ENCODE measurements at places on chromosomes 2 and 18. TPM values are rescaled to one million over a fixed set of nuclear protein-coding genes. Genes with fewer than 3 reads are reported as not detected.

Gene IL36B
- total RNA-seq, result not detected

DNA sequence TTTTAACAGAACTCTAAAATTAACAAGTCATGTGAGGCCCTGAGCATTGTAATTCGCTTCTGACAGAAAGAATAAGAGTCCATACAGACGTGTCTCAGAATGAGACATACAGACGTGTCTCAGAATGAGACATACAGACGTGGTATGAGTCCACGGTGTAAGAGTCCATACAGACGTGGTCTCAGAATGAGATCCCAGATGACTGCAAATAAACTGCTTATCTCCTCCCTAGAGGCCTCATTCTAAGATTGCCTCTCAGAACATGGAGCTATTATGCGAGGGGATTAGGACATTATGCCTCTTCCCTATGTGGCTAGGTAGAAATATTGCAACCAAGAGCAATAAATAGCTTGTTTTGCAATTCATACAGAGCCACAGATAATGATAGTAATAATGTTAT, 63.9 kb downstream of the NEB start:
- no peak for DNase-seq

Gene PKDCC
- total RNA-seq, result 83.9 TPM

GRCh38 chr2:42914314-42914713, 121.9 kb upstream of the HAAO start:
- DNase-seq, result no peak

Gene C2orf78
- total RNA-seq, result not detected

DNA sequence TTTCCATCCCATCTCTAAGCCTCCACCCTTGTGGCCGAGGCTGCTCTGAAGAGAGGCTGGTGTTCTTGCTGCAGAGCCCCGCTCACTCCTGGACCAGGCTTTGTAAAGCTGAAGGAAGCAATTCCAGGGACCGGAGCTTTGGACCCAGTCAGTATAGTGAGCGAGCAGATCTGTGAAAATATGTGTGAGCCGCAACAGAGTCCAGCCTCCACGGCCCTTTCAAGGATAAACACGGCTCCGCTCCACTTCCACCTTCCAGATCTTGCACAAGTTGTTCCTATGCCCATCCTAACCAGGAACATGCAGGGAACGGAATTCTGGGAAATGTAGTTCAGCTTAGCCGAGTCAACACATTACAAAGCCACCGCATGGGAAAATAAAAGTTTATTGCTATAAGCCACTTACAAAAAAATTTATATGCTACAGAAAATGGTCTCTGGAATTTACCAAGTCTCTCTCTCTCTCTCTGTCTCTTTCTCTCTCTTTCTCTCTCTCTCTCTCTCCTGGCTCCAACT, 151.7 kb upstream of the ZNF521 start:
- DNase-seq, result peak; percentile 6

DNA sequence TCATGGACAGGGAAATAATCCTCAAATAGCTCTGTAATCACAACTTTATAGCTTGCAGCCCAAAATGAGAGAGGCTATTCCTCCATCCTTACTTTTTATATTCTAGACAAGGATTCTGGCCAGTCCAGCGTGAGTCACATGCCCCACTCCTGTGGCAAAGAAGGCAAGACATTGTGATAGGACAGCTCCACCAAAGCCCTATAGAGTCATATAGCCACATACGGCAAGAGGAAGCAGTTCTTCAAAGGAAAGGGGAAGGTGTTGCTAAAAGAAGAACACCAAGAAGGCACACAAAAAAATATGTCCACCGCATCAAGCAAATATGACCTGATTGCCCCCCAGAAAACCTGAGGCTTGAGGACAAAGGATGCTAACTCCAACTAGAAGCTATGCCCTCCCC, 3.4 kb upstream of the GFPT1 start:
- DNase-seq, result no peak

GRCh38 chr2:152200101-152200500, 24.5 kb upstream of the STAM2 start:
- no peak for DNase-seq

- no peak for DNase-seq
Observed at GRCh38 chr18:10047237-10047636, 133.4 kb downstream of the VAPA start.

- no peak for DNase-seq
Observed at GRCh38 chr18:30527917-30528316, 514.6 kb downstream of the DSC3 start.

DNA sequence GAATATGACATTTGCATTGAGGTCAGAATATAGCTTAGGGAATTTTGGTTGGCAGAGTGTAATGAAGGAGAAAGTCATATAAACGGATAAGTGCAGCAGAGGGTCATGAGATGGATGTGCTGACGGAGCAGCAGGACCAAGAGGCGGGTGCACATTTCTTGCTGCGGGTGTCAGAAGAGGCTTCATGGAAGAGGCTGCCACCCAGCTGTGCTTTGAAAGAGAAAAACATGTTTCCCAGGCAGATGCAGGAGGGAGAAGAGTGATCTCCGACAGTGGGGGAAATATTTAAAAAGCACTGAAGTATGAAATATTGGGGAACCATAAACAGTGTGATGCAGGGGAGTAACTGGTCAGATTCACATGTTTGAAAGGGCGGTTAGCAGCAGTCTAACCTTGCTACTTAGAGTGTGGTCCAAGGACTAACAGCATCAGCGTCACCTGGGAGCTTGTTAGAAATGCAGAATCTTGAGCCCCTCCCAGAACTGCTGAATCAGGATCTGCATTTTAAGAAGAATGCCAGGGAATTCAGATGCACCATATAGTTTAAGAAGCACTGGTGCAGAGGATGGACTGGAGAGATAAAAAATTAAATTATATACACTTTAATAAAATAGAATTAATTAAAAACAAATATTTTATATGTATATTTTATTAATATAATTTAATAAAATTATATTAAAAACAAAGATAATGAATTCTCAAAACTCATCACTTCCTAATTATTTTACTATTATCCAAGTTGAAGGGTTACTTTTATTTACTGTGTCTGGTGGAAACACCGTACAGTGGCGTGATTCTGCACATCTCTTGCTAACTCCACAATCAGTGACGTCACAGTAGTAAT, 36.1 kb upstream of the SCYGR1 start:
- DNase-seq, result no peak

DNA sequence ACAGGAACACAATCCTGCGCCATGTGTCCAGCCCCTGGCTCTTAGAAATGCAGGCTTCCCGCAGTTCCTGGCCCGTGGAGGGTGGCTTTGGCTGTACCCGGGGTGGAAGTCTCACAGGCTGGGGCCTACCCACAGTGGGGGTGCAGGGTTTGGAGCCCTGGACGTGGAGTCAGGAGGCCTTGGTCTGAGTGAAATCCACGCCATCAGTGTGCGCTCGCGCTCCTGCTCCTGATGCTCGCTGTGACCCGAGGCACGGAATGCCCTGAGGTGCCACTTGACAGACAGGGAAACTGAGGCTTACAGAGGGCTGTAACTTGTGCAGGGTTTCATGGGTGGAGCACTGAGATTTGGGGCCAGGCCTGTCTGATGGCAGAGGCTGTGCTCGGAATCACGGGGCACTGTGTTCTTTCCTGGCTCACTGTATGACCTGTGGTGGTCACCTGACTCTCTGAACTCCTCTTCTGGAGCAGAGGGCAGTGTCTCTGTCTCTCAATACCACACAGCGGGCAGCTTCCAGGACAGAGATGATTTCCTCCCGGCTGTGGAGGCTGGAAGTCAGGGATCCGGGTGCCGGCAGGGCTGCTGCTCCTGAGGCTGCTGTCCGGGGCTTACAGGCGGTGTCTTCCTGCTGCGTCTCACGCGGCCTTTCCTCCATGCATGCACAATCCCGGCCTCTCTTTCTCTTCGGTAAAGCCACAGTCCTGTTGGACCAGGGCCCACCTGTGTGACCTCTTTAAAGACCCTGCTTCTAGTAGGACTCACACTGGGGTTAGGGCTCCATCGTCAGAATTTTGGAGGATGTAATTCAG, 25.9 kb upstream of the ALLC start:
- DNase-seq, result no peak

DNA sequence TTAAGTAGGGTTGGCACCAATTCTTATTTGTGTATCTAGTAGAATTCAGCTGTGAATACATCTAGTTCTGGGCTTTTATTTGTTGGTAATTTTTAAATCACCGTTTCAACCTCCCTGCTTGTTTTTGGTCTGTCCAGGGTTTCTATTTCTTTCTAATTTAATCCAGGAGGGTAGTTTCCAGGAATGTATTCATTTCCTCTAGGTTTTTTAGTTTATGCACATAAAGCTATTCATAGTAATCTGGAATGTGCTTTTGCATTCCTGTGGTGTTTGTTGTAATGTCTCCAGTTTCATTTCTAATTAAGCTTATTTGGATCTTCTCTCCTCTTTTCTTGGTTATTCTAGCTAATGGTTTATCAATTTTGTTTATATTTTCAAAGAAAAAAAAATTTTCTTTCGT, 1361.8 kb upstream of the DDX18 start:
- no peak for DNase-seq

Gene PSTPIP2
- total RNA-seq, result not detected

- DNase-seq, result no peak
Observed at GRCh38 chr2:126644630-126645191, 11.2 kb upstream of the GYPC start.

GRCh38 chr2:207067473-207067872, 98.3 kb downstream of the KLF7 start:
- DNase-seq, result no peak

DNA sequence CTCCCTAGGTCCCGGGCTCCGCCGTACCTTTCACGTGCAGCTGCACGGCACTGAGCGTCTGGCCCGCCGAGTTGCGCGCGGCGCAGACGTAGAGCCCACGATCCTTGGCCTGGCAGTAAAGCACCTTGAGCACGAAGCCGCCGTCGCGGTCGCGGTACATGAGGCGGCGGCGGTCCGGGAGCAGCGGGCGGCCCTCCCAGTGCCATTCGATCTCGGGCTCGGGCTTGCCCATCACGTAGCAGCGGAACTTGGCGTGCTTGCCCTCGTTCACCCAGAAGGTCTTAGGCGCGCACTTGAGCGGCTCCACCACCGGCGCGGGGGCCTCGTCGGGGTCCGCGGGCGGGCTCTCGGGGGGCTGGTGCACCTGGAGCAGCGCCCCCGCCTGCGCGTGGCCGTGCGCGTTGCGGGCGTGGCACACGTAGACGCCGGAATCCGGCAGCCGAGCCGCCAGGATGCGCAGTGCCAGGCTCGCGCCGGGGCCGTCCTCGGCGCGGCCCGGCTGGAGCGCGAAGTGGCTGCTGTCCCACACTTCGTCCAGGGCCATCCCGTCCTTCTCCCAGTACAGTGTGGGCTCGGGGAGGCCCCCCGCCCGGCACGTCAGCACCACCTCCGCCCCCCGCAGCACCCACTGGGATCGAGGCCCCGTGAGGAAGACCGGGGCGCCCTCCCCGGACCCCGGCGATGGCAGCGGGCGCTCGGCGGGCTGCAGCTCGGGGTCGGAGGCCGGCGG, 980 bp downstream of the OBSL1 start:
- DNase-seq, result no peak

Gene ANKRD36C
- 9.8 TPM for total RNA-seq

Gene CYP27A1
- 2.4 TPM for total RNA-seq

DNA sequence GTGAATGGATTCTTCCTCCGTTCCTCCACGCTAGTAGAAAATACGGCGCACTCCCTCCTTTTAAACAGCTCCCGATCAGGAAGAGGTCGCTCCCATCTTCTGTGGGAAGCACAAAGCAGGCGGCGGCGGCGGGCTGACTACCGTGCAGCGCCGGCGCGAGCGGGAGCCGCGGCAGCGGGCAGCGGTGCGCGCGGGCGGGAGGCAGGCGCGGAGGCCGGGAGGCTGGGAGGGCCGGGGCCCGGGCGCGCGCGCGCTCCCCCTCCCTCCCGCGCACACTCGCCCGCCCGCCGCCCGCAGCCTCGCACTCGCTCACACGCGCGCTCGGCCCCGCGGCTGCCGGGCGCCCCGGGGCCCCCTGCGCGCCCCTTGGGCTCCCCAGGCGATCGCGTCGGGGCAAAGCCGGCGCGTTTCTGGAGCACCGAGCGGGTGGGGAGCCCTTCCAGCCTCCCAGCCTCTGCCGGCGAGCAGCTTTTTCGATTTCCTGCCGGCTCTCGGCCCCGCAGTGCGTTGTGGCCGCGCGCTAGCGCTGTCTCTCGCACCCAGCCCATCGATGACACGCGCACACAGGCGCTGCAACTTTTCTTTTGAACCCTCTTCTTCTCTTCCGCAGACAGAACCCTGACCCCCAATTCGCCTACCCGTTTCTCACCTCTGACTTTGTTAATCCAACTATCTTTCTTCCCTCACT, at the start of gene SLC8A1:
Gene SLC8A1, minus strand, starts transcription at position 173 of the 688 bp plus-strand sequence.
- DNase-seq, result no peak

Gene CGREF1
- total RNA-seq, result 42.0 TPM

DNA sequence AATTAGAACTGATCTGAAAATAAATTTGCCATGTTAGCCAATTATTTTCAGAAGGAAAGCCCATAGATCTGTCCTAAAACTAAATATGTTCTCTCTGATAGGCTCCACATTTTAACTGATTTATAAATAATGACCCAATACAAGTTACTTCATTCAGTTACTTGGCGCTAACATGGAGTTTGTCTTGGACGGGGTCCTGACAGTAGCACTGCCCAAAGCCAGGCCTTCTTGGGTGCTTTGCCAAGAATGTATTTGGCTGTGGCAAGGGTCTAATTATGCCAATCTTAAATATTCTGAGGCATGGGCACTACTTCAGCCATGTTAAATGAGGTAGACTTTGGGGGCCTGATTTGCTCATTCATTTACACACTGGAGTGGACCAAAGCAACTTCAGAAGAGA, 135.0 kb upstream of the PKDCC start:
- no peak for DNase-seq

- DNase-seq, result no peak
Observed at GRCh38 chr2:151265991-151266390, 4.3 kb upstream of the RBM43 start.

DNA sequence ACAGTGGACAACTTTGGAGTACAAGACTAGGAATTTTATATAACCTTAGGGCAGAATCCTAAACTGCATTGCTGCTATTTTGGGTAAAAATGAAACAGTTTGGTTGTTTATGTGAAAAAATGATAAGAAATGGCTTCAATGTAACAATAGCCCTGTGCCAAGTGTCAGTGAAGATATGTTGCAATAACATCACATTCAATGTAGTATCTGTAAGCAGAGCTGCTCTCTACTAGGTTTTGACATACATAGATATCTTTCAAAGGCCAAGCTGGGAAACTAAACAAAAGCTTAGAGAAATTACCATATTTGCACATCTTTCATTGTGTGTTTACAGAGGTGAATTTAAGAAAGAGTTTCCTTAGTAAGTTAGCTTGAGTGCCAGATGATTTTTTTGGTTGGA, 135.0 kb upstream of the DOK6 start:
- DNase-seq, result no peak

- DNase-seq, result no peak
Observed at GRCh38 chr2:20611844-20612356, 39.0 kb downstream of the HS1BP3 start.

DNA sequence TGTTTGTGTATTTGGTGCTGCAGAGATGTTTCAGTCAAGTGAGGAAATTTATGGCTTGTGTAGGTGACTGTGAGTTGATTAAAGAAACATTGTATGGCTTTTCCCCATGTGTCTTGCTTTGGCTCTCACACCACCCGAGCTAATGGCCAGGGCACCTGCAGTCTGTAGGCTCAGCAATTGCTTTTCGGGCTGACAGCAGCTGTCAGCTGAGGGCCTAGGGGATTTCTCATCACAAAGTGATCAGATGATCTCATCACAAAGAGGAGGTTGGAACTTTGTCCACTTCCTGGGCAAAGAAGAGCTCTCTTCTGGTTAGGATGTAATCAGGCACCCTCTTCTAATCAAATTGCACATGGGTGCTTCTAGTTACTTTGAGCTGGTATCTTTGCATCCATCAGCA, 632.2 kb downstream of the SLC4A3 start:
- DNase-seq, result no peak
